ENCODE measurements at places on chromosomes 11 and 22.

DNA sequence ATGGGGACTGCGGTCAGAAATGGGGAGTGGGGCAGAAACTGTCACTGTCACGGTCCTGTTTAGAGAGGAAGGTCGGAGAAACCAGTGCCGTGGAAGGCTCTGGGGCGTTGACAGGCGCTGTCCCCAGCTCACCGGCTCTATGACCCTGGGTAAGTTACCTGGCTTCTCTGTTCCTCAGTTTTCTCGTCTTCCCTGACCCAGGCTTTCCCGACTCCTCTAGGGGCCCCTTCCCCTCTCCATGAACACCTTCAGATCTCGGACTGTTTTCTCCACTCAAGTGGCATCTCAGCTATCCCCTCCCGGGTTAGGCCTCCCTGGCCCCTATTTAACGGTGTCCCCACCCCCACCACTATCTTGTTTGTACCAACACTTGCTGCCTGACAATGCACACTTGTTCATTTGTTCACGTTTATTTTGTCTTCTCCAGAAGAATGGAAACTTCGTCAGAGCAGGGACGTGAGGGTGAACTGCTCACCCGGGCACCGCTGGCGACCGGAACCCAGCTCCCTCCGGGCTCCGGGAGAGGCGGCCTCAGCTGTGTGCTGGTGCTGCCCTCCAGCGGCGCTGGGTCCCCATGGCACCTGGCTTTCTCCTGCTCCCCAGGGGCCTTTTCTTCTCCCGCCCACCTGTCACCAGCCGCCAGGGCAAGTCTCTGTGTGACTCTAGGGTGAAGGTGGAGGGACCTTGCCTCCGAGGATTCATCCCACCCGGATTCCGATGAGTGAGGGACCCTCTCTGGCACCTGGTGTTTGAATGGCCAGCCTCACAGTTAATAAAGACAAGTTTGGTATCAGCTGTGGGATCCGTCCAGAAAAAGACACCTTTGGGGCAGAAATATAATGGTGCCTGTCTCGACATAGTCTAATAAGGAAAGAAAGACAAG is 33.1 kb upstream of the SLC35C1 start:
- peak; percentile 26 for DNase-seq

DNA sequence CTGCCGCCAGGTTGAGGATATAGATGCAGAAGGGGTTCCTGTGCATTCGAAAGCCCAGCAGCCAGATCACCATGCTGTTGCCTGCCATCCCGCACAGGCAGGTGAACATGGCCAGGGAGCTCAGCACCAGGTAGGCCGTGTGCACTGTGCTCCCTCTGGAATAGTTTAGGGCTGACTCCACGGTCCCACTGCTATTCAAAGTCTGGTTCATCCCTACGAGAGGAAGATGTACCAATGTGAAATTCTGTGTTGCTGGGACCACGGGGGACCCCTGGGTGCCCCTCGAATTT is at the start of gene MRGPRD:
Gene MRGPRD (minus strand): TSS at position 211 of the 290 bp plus-strand sequence. CDS start 0 bp downstream, at position 211.
- no peak for DNase-seq

- no peak for DNase-seq
These were observed 32.7 kb upstream of the DAGLA start for GRCh38 chr11:61647529-61647928.

DNA sequence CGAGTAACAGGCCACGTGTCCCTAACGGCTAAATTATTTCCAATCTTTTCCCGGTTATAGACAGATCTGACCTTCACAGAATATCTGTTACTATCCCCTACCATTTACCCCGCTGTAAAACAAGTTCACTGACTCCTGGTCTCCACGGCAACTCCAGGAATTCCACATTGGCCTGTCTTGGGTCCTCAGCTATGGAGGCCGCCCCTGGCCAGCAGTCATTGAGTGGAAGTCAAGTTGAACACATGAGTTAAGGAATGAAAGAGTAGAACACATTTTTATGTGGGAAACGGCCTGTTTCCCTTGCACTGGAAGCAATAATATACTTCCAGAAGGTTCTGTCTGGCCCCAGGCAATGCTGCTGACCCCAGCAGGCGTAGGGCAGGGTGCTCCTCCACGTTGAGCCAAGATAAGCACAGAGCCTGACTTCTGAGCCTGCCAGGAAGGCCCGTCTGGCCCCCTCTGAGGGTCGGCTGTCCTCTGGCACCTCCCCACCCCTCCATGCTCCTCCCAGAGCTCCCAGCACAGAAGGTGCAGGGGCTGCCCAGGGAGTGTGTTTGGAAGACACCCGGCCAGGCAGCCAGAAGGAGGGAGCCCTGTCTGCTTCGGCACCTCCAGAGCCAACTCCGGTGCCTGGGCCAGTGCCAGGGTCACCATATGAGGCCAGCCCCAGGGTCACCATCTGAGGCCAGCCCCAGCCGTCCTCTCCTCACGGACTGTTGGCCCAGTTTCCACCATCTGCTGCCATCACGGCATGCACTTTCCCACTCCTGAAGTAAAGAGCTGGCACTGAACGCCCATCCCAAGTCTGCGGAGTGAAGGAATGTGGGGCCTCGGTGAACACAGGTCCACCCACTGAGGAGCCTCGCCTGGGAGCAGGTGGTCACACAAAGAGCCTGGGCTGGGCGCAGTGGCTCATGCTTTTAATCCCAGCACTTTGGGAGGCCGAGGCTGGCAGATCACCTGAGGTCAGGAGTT is 813.2 kb downstream of the BRD1 start:
- no peak for DNase-seq

DNA sequence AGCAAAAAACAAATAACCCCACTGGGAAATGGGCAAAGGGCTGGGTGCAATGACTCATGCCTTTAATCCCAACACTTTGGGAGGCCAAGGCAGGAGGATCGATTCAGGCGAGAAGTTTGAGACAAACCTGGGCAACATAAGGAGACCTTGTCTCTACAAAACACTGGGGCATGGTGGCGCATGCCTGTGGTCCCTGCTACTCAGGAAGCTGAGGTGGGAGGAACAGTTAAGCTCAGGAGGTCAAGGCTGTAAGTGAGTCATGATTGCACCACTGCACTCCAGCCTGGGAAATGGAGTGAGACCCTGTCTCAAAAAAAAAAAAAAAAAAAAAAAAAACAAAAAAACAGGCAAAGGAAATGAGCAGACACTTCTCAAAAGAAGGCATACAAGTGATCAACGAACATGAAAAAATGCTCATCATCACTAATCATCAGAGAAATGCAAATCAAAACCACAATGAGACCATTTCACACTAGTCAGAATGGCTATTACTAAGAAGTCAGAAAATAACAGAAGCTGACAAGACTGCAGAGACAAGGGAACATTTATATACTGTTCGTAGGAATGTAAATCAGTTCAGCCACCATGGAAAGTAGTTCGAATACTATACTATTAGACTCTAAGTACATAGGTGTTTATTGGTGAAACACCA is 48.2 kb upstream of the SMCO4 start:
- no peak for DNase-seq

DNA sequence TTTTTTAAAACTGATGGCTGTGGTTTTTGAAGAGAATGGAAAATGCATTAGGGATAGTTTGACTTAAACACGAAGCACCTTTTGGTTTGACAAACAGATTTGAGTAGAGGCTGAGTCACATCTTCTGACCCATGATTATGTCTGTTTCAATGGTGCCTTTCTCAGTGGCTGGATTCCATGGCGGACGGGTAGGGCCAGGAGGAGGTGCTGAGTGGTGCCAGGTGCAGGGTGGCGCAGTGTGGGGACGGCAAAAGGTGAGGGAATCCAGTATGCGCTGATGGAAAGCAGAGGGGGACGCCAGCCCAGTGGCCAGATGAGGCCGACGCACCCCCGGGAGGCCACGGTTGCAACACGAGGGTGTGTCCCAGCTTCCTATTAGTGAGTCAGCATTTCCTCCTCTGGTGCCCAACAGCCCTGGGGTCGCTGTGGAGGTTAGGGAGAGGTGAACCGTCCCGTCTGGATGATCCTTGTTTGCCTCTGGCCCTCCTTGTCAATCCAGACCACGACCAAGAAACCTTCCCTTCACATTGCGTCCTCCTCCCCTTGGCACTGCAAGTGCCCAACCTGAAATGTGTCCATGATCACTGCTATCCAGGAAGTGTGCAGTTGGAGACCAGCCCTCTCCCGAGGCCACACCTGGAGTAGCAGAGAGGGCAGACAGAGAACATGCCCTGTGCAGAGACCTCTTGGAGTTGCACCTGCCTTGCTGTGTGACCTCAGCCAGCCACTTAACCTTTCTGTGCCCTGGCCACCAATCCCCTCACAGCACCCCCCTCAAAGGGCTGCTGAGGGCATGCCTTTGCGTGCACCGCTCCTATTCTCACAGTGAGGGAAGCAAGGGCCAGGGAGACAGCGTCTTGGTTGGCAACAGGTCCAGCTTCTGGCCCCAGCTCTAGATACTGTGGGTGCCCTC is 32.5 kb upstream of the ATXN10 start:
- DNase-seq, result no peak

DNA sequence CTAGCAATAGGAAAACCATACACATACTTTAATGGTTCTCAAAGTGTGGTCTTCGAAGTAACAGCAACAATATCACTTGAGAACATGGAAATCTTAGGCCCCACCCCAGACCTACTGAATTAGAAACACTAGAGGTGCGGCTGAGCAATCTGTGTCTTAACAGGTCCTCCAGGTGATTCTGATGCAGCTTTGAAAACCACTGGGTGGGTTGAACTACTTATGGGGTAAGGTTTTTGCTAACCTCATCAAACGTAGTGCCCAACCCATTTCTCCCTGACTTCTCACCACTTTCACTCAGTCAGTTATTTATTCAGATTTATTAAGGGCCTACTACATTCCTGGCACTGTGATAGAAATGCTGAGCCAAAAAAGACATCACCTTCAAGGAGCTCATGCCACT is 3.7 kb downstream of the MPZL2 start:
- DNase-seq, result no peak

- DNase-seq, result peak; percentile 46
These were observed 34.7 kb downstream of the RNF169 start for GRCh38 chr11:74783241-74783871.

- no peak for DNase-seq
These were observed 10.6 kb downstream of the MYH9 start for GRCh38 chr22:36377022-36377631.

GRCh38 chr11:106236295-106236694 is 158.8 kb downstream of the AASDHPPT start:
- no peak for DNase-seq

DNA sequence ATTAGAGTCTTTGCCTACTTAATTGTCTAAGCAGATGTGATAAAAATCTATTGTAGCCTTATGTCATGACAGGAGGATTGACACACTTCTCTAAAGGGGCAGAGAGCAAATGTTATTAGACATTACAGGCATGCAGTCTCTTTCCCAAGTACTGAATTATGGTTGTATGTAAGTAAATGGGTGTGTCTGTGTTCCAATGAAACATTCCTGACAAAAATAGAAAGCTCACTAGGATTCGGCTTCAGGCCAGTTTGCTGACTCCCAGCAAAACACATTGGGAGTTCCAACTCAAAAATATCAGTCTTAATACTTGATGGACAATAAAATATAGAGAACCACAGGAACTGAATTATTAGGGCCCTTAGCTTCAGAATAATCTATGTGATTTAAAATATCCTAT is 1480.4 kb downstream of the FAM181B start:
- DNase-seq, result no peak

GRCh38 chr11:132453406-132453805 is 1078.9 kb downstream of the OPCML start:
- no peak for DNase-seq

- DNase-seq, result no peak
These were observed 23.3 kb upstream of the EIF3D start for GRCh38 chr22:36552289-36552688.

- DNase-seq, result no peak
These were observed 85.2 kb upstream of the ARHGAP32 start for GRCh38 chr11:129277198-129277843.

DNA sequence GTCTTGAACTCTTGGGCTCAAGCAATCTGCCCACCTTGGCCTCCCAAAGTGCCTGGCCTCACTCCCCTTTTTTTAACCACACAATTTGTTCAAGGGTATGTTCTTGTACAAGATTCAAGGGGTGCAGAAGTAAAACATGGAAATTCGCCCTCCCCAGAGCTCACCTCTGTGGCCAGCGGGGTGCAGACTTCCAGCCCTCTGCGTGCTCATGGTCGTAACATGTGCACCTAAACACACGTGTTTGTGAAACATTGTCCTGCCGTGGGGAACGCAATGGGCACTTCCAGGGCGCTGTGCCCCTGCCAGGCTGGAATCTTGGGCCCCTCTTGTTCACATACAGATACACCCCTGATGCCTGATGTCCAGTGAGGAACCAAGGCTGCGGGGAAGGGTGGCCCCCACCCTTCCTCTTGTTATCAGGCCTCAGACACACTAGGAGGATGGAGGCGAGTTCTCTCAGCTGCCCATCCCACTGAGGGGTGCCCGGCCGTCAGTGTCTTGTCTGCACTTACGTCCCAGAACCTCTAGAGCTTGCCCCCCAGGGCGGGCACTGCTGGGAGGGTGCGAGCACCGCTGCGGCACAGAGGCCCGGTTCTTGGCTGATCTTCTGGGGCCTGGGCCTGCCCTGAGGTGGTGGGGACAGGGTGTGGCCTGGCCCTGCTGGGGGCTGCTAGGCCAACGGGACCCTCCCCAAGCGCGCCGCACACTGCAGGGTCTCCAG is 4.1 kb upstream of the EPS8L2 start:
- DNase-seq, result no peak

DNA sequence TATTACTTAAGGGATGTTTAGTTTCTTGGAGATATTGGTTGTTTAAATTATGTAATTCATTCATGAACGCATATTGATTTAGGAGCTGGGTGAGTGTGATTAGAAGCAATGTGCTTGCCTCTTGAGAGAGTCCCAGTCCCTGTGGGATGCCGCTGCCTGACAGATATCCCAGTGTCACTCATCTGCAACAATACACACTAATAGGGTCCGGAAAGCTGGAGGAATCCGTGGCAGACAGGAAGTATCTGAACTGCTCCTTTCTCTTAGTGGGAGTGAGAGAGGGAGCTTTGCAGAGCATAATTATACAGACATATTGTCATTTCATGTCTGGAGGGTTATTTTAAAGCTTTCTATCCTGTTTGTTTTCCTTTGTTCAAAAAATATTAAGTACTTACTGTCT is 17.4 kb downstream of the AMOTL1 start:
- DNase-seq, result no peak

GRCh38 chr22:48340727-48341709 is 1486.7 kb downstream of the BRD1 start:
- DNase-seq, result no peak

DNA sequence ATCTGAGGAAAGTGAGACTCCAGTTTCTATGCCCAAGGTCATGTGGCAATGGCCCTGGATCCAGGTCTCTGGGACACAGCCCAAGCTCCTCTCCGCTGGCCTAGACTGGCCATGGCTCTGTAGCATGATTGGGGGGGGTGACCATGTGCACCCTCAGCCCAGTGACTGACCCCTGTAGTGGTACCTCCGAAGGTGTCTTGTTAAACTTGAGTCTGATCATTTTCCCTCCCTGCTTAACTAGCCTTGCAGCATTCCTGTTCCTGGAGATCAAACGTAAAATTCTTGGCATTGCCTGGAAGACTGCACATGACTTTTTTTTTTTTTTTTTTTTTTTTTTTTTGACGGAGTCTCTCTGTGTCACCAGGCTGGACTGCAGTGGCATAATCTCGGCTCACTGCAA is 1116.0 kb downstream of the TBC1D22A start:
- no peak for DNase-seq

DNA sequence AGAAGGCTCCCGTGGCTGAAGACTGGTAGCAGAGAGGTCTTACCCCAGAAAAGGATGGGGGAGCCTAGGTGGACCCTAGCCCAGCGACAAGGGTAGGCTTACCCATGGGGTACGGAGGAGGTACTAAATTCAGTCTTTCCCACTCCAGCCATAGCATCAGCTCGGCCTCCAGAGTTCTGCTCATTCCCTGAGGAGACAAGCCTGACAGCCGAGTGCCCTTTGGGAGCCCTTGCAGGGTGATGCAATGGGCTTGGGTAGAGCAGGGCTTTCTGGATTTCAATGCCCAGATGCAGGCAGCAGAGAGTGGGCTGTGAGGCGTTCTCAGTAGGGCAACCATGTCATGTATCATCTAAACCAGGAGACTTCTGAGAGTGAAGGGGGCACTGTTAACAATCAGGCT is 124.7 kb downstream of the MICAL2 start:
- no peak for DNase-seq
